Transverse colon (tissue), 4 donors: ENCODE measurements at places on chromosomes 5 and 9.
A peak's percentile ranks its signal among the peaks of the same experiment; 100 is the strongest.

DNA sequence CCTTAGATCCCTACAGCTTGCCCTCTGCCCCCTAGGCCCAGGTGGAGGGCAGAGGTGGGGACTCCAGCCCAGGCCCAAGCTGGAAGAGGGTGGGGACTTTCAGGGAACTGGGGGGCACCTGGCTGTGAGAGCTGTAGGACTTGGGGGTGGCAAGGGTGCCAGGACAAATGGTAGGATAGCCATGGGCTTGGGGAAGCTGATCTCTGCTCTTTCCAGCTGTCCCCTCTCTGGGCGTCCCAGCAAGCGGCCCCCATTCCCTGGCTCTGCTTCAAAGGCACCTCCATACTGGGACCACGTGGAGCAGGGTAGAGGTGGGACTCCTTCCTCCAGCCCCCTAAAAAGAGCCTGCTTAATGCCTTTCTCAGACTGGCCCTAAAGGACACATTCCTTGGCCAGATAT lies 385 bp downstream of the LTC4S start:
- no peak for DNase-seq

DNA sequence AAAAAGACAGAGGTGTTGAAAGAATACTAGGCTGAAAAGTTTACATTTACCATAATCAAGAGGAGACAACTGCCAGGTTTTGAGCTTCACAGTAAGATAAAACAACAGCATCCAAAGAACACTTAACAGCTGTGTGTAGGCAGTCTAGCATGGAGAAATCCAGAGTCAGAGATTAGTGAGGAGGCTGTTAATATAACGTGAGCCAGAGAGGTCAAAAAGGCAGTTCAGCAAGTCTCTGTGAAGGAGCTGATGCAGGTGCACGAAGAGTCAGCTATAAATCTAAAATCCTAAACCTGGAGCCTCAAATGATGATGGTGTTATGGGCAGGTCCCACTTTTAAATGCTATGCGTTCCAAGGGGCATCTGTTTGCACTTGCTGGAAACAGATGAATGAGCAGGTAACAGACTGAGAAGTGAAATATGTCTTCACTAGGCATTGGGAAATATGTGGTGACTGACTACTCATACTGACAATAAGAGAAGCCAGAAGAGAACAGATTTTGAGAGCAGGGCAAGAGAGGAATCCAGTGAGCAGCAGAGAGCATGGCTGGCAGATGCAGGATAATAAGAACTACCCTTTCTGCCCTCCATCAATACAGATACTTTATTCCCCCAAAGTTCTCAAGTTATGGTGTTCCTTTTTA lies 8.7 kb downstream of the APTX start:
- DNase-seq: no peak

DNA sequence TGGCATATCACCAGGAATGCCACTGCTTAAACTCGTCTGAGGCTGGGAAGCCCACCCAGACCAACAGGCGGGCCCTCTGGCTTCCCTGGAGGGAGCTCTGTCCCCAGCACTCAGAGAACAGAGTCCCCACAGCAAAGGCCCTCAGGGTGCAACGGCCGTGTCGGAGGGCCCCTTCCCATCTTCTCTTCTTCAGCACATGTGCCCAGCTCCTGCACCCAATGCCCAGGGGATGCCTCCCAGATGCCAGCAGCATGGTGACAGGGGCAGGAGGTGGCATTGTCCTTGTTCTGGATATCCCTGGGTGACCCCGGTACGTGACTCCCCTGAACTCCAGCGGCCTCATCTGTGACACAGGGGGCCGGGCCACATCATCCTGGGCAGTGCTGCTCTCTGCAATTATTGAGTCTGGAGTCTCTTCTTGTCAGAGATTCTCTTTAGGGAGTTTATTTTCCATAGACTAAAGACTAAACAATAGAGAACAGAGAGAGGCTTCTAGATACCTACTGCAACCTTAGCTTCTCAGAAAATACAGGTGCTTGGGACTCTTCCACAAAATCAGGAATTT lies 13.6 kb upstream of the OLFM1 start:
- peak; percentile 2 for DNase-seq

DNA sequence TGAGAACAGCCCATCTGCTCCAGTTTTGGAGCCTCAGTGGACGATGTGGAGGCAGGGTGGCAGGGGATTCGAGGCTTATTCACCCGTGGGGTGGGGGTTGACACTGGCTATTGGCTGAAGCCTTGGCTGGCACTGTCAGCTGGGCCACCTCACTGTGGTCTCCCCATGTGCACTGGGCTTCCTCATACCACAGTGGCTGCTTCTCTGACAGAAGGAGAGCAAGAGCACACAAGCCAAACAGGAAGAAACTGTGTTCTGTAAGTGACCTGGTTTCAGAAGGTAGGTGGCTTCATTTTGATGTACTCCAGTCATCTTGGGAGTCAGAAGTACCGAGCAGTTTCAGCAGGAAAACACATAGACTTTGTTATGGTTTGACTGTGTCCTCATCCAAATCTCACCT lies 24.7 kb upstream of the CTNND2 start:
- no peak for DNase-seq

GRCh38 chr9:112380102-112380824 lies at the start of gene HSDL2:
HSDL2 (plus strand) TSS chr9:112380108; CDS start chr9:112380164, 56 bp downstream.
- peak; percentile 60 for DNase-seq

- peak; percentile 88 for DNase-seq
Observed at GRCh38 chr9:70411930-70412831, 2.3 kb downstream of the KLF9 start.

GRCh38 chr5:60959156-60959555 lies 14.2 kb downstream of the NDUFAF2 start:
- no peak for DNase-seq

GRCh38 chr5:54996466-54996865 lies 11.1 kb upstream of the ESM1 start:
- DNase-seq: no peak
